ENCODE measurements at places on chromosomes 16 and 17. TPM values are rescaled to one million over a fixed set of nuclear protein-coding genes. Genes with fewer than 3 reads are reported as not detected.

- DNase-seq: no peak
These were observed 198.6 kb downstream of the RPTOR start for GRCh38 chr17:80743181-80743771.

GRCh38 chr16:75763204-75763603 lies 36.9 kb upstream of the CPHXL start:
- no peak for DNase-seq

DNA sequence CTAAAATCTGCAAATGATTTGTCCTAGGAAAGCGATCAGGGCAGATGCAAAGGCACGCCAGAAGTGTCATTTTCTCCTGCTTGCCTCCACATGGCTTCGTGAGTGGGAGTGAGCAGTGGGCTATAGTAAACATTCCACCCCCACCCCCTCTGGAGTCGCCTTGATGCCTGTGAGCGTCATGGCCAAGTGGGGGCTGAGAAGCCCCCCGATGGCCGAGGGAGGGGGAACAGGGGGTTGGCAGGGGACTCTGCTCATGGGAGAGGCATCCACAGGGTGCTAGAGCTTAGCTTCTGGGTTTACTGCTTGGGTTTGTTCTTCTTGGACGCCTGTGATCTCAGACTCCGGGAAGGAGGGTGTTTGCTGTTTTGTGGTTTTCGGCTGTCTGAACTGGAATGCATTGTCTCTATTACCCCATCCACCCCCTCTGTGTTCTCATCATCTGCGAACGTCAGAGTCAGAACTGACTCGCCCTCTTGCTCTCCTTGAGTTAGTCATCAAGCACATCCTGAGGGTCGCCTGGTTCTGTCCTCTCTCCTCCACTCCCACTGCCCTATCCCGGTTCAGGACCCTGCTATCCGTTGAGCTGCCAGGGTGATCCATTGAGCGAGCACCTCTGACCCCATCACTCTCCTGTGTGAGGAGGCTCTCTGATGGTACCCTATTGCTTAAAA lies 15.4 kb downstream of the TNS4 start:
- DNase-seq: peak; percentile 90

GRCh38 chr17:59845595-59846393 lies 46.9 kb downstream of the TUBD1 start:
- DNase-seq: peak; percentile 26

- no peak for DNase-seq
These were observed 51.1 kb upstream of the LGALS9 start for GRCh38 chr17:27579897-27580321.

The MYADML2 gene
- total RNA-seq: 0.72 TPM

DNA sequence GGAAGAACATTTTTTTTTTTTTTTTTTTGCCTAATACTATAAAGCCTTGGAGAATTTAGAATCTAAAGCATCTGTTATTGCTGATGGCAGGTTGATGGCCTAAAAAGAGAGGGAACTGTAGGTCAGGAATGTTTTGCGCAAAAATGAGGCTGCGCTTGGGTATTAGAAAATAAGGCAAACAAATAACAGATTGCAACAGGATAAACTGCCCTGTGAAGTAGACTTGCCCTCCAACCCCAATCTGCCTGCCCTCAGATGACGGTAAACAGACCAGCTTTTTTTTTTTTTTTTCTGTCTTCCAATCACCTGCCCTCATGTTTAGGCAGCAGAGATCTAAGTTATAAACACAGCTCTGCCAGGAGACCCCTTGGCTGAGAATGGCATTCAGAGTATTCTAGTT lies 3.8 kb upstream of the DHX8 start:
- DNase-seq: no peak

The SLFN14 gene
- 4.8 TPM for total RNA-seq

DNA sequence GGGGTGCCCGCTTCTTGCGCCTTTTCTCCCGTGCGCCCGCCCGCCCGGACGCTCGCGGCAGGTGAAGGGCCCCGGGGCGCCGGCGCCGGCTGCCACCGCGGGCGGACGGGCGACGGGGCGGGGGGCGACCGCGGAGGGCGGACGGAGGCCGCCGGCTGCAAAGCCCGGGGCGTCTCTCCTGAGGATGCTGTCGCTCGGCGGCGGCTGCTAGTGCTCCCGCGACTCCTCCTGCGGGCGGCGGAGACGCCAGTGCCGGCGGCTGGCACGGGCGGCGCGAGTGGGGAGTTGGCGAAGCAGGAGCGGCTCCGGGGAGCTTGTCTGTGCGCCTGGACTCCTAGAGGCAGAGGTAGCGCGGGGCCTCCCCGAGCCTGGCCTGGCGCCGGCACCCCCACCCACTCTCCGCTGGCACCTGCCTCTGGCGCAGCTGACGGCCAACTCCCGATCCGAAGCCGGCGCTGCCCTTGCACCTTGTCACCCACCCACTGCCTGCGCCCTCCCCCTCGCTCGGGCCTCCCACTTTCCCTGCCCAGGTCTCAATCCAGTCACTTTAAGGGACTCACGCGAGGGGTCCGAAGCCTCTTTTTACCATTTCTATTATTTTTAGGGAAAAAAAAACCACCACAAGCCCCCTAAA lies at the start of gene FAM20A:
Gene FAM20A, minus strand, starts transcription at position 437 of the 634 bp plus-strand sequence. CDS start 701 bp downstream, outside the sequence.
- DNase-seq: no peak

DNA sequence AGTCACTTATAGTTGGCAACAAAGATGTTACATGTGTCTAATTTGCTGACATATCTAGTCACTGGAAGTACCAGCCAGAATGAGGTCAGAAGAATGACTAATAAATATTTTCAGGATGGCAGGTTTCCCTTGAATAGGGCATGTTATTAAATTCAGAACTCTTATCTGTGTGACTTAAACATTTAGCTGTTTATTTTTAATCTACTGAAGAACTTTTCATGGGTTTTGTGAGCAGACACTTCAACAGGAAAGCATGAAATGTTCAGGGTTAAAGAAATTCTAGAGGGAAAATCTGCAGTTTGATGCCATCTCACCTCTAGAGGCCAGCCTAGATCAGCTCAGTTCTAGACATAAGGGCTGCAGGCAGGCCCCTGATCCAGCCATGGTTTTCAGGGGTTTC lies 13.2 kb downstream of the JPT2 start:
- DNase-seq: no peak

The JPH3 gene
- 3.1 TPM for total RNA-seq

The MYH4 gene
- total RNA-seq: under 0.01 TPM

- DNase-seq: no peak
These were observed 56.9 kb downstream of the MARCHF10 start for GRCh38 chr17:62751060-62751691.

The CES5A gene
- not detected for total RNA-seq

The CRISPLD2 gene
- total RNA-seq: 1,006 TPM

GRCh38 chr17:79944251-79944812 lies 91.3 kb downstream of the TBC1D16 start:
- no peak for DNase-seq

The GRIN2C gene
- total RNA-seq: 4.1 TPM

DNA sequence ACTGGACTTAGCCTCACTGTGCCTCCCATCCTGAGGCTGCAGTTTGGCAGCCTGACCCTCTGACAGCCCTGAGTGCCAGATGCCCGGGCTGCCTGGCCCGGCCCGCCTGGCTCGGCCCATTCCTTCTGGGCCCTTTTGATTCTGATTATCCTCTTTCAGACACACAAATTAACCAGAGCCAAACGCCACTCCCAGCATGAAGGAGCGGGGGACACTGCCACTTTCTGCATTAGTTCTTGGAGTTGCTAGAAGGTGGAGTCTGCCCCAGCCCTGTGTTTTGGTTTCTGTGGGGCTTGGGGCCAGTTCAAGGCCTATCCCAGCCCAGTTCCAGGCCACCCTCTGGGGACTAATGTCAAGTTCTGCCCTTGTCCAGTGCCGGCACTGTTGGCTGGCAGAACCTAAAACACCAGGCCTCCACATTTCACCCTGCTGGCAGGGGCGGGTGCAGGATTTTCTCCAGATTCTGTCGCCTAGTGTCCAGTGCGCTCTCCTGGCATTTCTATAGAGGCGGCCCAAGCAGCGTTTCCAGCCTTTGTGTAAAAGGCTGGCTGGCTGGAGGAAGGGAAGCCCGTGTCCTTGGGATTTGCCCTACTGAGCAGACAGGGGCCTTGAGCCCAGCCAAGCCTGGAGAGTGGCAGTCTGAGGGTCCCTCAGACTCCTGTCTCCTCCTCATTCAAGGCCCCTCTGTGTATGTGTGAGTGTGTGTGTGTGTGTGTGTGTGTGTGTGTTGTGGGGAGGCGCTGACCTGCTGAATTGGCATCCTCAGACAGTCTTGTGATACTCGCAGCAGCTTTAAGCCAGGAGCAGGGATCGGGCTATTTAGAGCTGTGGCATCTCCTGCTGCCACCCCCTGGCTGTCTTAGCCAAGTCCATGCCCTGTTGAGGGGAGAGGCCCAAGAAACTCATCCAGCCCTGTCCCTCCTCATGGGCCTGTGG lies 21.4 kb downstream of the PLCD3 start:
- DNase-seq: no peak

The ZNF286A gene
- 79.7 TPM for total RNA-seq

GRCh38 chr17:1785930-1786329 lies 24.1 kb downstream of the SERPINF1 start:
- peak; percentile 82 for DNase-seq

DNA sequence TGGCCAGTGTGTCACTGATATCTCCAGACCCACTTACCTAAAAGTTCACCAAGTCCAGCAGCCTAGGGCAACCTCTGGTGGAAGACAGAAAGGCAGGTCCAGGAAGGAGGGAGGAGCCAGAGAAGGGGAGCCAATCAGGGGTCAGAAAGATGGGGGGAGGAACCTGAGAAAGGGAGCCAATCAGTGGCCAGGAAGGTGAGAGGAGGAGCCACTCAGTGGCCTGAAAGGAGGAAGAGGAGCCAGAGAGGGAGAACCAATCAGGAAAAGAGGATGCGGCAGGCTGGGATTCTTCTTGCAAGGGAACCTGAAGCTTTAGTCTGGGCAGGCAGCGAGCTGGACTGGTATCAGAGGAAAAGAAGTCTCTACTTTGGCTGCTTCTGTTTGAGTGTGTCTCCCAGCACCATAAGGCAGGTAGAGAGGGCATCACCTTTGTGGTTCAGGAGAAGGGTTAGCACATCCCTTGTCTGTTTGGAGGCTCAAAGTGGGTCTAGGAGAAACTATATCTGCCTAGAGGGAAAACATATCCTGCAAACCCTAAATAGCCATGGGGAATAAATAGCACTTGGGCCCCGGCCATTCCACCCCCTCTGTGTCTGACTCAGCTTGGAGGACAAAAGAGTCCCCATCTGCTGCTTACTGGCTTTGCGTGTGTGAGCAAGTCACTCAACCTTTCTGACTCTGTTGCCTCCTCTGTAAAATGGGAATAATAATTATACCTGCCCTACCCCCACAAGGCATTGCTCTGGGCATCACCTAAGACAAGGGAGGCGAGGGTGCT lies 43.4 kb upstream of the CRHR1 start:
- DNase-seq: peak; percentile 38

The SLC5A11 gene
- total RNA-seq: not detected

DNA sequence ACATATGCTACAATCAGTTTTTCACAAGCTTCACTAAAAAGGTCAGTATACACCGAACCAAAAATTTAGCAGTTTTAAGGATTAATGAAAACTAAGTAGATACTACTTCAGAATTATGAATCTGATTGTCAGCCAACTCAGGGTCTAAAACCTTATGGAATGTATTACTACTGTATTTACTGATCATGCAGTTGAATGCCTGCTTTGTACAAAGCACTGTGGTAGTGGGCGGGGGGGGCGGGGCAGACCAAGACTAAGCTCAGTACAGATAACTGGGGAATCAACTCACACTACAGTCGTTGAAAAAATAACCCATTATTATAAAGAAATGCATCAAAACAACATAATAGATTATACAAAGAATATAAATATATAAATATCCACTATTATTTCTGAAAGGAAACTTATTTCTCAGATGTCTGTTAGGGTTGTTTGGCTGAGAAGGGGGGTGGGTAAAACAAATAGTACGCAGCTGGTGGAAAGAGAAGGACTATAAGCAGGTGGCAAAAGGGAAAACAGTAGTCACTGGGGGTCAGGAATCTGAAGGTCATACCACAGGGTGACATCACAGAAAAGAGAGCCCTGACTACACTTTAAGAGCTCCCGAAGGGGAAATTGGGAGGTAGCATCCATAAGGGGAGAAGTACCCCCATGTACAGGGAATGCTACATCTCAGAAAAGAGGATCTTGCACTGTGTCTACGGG lies 109.4 kb upstream of the AXIN2 start:
- DNase-seq: no peak

DNA sequence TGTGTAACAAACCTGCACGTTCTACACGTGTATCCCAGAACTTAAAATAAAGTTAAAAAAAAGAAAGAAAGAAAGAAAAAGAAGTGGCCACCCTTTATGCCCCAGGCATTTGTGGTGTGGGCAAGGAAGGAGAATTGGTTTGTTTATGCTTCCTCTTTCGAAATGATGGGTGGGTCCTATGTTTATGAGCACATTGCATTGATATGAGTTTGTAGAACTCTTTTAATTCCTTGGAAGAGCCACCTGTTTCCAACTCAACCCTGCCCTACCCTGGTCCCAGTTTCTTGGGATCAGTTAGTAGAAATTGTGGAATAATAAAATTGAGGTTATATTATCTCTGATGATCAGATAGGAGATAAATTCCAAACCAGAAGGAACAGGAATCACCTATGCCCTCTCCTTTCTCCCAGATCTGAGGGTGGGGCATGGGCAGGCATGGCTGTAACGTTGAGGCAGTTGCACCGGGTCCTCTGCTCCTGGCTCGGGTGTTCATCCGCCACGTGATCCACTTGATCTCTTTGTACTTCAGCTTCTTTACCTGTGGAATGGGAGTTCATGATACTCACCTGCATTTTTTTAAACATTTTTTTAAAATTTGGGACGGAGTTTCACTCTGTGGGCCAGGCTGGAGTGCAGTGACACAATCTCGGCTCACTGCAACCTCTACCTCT lies 15.9 kb downstream of the CHAD start:
- DNase-seq: no peak

- peak; percentile 35 for DNase-seq
These were observed 26.1 kb downstream of the LRRC75A start for GRCh38 chr17:16465861-16466338.

The PYY gene
- total RNA-seq: not detected

The NPIPA8 gene
- total RNA-seq: not detected

GRCh38 chr17:48148029-48148770 lies 40.6 kb downstream of the SNX11 start:
- DNase-seq: no peak

All from umbilical cord (tissue), 2 donors.